ENCODE measurements at places on chromosomes 7 and 10. TPM values are rescaled to one million over a fixed set of nuclear protein-coding genes. Genes with fewer than 3 reads are reported as not detected.

- DNase-seq = no peak
Measured at GRCh38 chr10:122974543-122975064, 5.6 kb upstream of the PSTK start.

GRCh38 chr7:143382126-143382790 lies 1.1 kb downstream of the ZYX start:
- no peak for DNase-seq

Gene ANKRD22
- total RNA-seq = 0.80 TPM

Gene FOXP2
- 7.9 TPM for total RNA-seq

DNA sequence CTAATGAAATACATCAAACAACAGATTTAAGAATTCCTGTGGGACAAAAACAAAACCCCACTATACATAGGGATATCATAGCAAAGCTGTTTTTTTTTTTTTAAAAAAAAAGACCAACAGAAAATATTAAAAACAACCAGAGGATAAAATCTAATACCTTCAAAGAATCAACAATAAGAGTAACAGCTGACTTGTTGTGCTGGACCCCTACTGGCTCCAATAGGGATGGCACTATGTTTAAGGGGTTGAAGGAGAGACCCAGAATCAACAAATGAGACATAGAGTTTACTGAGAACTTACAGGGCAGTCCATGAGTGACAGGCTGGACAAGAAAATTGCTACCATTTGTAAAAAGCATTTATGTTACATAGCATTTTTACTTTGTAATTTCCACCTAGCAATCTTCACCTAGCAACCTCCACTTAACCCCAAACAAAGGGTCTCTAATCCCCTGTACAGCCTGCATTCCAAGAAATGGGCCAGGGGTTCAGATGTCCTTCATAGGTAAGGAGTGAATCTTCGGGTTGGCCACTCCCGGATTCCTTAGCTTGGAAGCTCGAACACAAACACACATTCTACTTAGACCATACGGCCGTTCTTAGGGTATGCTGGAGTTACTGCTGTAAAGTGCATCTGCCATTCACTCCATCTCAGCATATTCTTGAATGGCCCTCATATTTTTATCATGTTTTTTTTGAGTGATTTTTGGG lies 25.8 kb downstream of the ASZ1 start:
- DNase-seq = no peak

Gene SHH
- not detected for total RNA-seq

- DNase-seq = no peak
Measured at GRCh38 chr10:76311752-76312636, 880.6 kb downstream of the LRMDA start.

- DNase-seq = no peak
Measured at GRCh38 chr7:155738652-155739537, 73.4 kb downstream of the SHH start.

GRCh38 chr7:93955304-93955703 lies 33.8 kb downstream of the GNG11 start:
- no peak for DNase-seq

Gene FZD8
- total RNA-seq = 13.0 TPM

Gene LGI1
- not detected for total RNA-seq

DNA sequence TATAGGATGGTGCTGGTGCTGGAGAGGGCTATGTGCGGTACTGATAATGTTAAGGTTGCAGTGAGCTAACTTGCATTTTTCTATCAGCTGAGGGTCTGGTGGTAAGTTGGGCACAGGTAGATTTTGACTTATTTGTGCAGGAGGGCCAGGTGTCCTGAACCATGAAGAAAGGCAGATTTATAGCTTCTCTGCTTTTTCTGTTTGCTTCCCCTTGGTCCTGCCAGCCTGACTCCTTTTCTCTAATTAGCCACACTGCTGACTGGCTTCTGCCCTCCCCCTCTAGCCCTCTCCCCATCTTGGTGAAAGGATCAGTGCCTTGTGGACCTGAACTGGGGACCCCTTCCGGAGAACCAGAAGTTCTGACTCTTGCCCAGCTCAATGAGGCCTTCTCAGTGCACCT lies 40.8 kb upstream of the STEAP4 start:
- DNase-seq = no peak

Gene AKR1C8
- total RNA-seq = 1.3 TPM

DNA sequence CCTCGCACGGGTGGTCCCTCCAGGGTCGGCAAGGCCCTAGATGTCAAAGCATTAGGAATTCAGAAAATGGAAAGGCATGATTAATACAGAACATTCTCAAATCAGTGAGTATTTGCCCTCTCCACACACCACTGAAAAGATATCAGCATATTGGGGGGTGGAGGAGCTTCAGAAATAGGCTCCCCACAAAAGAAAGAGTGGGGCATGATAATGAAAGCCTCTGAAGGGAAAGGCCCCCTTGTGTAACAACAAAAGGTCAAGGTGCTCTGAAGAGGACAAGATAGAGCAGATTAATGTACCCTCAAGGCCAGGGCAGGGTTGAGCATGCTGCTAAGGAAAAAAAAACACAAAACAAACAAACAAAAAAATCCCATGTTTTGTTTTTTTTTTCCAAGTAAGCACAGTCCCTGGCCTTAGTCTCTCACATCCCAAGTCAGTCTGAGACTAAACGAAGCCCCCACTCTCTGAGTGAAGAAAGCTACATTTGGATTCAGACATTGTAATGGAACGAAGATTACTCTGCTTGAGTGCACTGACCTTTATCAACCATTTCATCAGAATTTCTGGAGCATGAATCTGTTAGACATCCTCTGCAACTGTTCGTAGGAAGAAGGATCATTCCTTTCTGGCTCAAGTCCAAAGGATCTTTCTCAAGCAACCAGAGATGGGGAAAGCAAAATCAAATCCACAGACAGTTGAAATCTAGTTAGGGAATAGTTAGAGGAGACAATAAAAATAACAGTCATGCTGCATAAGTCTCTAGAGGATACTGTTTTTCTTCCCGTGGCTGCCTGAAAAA lies 27.4 kb upstream of the DGKI start:
- DNase-seq = no peak
